ENCODE measurements at places on chromosomes 2 and 18.

DNA sequence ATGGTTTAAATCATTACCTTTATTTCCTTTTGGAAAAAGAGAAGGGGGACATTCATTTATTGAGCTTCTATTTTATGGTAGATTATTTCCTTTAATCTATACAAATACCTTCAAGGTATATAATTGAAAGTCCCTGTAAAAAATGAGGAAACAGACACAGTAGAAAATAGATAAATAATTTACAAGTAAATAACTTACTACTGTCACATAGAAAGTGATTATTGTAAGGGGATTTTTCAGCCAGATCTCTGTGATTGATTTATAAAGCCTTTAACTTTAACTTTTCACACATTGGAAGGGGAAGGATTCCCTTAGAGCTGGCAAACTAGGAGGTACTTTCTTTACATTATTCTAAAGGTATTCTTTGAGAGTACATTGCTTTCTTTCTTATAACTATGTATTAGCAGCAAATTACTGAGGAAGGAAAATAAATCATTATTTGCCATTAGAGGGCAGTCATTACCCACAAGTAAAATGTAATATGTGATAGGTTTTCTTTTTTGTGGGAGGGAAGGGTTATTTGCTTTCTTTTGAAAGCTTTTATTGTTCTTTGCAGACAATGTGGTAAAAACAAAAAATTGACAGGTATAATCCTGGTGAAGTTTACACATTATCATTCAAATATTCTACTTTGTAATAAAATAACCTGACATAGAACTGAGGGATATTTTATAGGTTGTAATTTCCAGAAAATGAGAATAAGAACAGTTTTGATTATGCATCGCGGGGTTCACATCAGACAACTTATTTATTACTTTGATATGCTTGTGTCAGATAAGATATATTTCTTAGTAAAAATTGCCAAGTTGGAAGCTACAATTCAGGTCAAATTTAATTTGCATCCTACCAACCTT is 24.8 kb upstream of the RPE start:
- DNase-seq: no peak

- no peak for DNase-seq
Measured at GRCh38 chr2:116819355-116819754, 995.1 kb upstream of the DDX18 start.

- no peak for DNase-seq
Measured at GRCh38 chr2:17538022-17538843, 2.3 kb upstream of the VSNL1 start.

DNA sequence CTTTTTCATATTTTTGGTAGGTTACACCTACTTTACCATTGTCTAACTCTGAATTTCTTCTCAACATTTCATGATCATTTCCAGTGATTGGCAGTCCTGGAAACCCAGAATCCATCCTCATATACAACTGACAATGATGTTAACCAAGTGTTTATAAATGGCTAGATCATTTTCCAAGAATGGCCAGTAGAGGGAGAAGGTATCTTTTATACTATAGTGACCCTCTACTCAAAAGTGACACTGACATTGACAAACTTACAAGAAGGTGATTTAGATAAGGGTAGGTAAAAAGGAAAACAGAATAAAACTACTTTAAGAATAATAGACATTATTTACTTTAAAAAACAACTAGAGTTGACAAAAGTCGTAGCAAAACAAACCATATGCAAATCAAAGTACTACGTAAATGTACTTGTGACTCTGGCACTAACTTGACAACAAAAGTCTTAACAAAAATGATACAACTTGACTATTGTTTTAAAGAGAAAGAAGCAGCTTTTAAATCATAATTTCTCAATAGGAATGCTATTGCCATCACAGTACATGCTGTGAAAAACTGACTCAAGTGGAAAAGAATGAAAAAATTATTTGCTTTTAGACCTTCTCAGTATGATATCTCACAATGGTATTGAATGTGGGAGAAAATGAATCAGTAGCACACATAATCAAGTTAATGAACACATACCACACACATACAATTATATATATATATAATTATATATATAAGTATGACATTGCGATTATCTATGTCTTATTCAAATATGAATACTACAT is 76.6 kb upstream of the GRB14 start:
- DNase-seq: no peak

DNA sequence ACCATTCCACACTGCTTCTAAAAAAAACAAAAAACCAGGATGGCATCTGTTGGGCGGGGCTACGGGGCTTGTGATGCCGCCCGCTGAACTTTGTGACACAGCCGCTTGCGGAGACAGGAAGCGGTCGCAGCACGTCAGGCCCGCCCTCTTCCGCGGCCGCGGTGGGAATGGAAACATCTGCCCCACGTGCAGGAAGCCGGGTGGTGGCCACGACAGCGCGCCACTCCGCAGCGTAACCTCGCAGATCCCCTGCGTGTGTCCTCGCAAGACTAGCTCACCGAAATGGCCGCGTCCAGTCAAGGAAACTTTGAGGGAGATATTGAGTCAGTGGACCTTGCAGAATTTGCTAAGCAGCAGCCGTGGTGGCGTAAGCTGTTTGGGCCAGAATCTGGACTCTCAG is 168.5 kb downstream of the SUCLG1 start:
- no peak for DNase-seq
